ENCODE measurements at places on chromosomes 12 and 14.

GRCh38 chr14:35931346-35931745, 105.2 kb downstream of the BRMS1L start:
- no peak for DNase-seq

DNA sequence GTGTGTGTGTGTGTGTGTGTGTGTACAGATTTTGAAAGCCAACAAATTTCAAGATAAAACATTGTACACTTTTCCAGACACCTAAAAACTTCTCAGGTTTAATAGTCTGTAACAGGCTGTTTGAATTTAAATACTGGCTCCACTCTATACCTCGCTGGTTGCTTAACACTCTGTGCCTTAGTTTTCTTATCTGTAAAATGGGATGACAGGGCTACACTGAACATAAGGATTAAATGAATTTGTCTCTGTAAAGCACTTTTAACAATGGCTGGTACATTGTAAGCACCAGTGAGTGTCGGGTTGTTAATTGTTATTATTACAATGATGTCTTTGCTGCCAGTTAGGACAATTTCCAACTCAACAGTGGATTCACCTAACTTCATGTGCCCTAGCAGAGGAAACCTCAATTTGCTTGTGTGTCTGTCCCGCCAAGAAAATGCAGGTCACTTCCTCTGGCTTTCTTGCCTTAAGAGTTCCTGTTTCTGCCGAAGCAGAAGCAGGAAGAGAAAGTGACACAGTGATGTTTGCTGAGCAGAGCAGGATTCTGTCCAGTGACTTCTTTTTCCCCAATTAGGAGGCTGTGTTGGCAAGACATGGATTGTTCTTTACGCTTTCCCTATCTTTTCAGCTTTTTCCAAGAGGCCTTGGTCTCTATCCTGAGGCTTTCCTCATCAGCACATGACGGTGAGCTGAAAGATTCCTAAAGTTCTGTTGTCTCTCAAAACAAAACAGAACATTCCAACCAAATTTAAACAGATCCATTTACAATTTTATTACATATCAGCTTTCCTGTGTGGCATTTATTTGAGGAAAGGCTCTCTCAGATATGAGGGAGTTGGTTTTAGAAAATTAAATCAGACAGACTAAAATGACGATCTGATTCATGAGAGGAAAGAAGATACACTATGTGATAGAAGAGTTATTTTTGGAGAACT, 154.1 kb upstream of the ATP2B1 start:
- DNase-seq = no peak

- no peak for DNase-seq
Observed at GRCh38 chr12:5403411-5403810, 28.5 kb upstream of the NTF3 start.

DNA sequence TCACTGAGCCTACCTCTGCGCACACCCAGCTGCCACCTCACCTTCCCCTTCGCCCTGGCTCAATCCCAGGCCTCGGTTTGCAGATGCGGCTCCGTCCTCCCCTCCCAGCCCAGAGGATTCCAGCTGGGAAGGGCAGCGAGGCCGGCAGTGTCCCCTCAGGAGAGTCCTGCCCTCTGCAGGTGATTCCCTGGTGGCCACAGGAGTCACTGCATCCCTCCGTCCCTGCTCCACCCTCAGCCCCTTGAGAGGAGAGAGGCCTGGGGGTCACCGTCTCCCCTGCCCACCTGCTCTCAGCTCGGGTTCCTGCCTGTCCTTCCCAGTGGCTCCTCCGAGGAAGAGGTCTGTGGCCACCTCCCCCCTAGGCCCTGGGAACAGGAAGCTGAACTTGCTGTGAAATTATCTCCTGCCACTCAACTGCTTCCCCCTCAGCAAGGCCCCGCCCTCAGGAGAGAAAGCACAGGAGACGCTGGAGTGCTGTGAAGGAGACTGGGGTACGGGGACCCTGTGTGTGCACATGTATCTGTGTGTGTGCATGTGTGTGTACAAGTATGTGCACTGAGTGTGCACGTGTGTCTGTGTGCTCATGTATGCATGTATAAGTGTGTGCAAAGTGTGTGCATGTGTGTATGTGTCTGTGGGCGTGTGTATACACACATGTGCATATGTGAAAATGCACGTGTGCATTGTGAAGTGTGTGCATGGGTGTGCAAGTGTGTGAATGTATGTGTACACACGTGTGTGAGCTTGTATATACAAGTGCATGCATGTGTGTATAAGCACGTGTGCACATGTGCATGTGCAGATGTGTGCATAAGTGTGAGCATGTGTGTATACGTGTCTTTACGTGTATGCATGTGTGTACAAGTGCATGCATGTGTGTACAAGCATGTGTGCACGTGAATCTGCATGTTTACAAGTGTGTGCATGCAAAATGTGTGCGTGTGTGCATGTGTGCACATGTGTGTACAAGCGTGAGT, 13.2 kb upstream of the GALNT9 start:
- no peak for DNase-seq

- peak; percentile 31 for DNase-seq
Observed at GRCh38 chr12:22334410-22335100, at the start of gene ST8SIA1. ST8SIA1 (minus strand) TSS chr12:22334707; CDS start chr12:22334232, 475 bp downstream.

- no peak for DNase-seq
Observed at GRCh38 chr12:87667378-87667777, 361.8 kb downstream of the C12orf50 start.

DNA sequence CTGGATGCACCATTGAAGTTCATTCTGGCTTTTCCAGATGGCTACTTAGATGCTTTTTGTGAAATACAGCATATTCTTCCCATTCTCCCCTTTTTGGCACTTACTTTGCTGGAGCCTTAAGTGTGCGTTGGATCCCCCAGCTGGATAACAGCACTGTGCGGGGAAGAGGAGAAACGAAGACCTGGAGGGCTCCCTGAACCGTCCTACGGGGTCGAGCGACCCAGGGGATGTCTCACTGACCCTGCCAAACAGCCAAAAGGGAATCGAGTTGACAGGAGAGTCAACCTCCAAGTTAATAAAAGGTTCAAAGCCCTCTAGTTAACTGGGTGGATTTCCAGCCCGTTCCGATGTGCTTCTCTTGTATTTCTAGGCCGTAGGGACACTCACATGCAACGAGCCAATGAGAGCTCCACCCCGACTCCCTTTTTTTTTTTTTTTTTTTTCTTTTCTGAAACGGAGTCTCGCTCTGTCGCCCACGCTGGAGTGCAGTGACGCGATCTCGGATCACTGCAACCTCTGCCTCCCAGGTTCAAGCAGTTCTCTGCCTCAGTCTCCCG, 1.0 kb upstream of the CAMKK2 start:
- no peak for DNase-seq

GRCh38 chr12:132888852-132889251, 1.4 kb upstream of the CHFR start:
- DNase-seq = no peak
